ENCODE measurements at places on chromosomes 2 and 18. TPM values are rescaled to one million over a fixed set of nuclear protein-coding genes. Genes with fewer than 3 reads are reported as not detected.

NLRC4 gene
- total RNA-seq: 0.97 TPM

DOK6 gene
- total RNA-seq: 1.6 TPM

ALPP gene
- 0.82 TPM for total RNA-seq

EVX2 gene
- not detected for total RNA-seq

PLEKHH2 gene
- total RNA-seq: 26.4 TPM

CNTNAP5 gene
- total RNA-seq: not detected

LRRTM4 gene
- total RNA-seq: not detected

CDK15 gene
- 8.8 TPM for total RNA-seq

GPR35 gene
- total RNA-seq: 2.3 TPM

CNGA3 gene
- not detected for total RNA-seq

- H3K27me3 ChIP-seq: no peaks in the 10 kb centered on the region
- no peak for DNase-seq
- no peak overlapping the region for H3K27ac ChIP-seq
- H3K36me3 ChIP-seq: no peaks in the 10 kb centered on the region
- no peaks in the 10 kb centered on the region for H3K4me1 ChIP-seq
These were observed 1378.4 kb upstream of the PIK3C3 start for GRCh38 chr18:40576507-40577115.

- H3K36me3 ChIP-seq: no peaks in the 10 kb centered on the region
- H3K27me3 ChIP-seq: no peaks in the 10 kb centered on the region
- H3K27ac ChIP-seq: no peak overlapping the region
- H3K4me1 ChIP-seq: peaks cover 5% of the 10 kb centered on the region
These were observed 4.3 kb upstream of the CHCHD5 start for GRCh38 chr2:112580084-112580483.

- no peak for DNase-seq
- H3K4me1 ChIP-seq: no peaks in the 10 kb centered on the region
- no peak overlapping the region for H3K4me3 ChIP-seq
- H3K27ac ChIP-seq: no peak overlapping the region
- H3K27me3 ChIP-seq: no peaks in the 10 kb centered on the region
- H3K36me3 ChIP-seq: no peaks in the 10 kb centered on the region
These were observed 80.1 kb downstream of the GALNT1 start for GRCh38 chr18:35661483-35662146.

DNA sequence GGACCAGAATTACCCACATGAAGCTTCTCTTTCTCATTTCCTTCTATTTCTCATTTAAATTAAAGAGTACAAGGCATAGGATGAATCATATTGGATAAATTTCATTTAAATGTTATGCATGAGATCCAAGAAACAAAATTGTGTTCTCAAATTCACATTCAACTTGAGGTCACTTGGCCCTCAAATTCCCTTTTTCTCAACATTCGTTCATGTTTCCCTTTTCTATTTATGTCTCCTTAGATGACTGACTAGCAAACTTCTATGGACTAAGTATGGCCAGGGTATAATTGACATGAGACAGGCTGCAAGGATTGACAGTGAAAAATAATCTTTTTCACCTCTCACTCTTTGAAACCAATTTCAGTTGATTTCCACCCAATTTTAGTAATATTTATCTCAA lies 4.0 kb upstream of the LDLRAD4 start:
- peaks cover 5% of the 10 kb centered on the region for H3K4me1 ChIP-seq
- H3K4me3 ChIP-seq: no peak overlapping the region
- no peak for DNase-seq
- no peaks in the 10 kb centered on the region for H3K27me3 ChIP-seq
- H3K36me3 ChIP-seq: no peaks in the 10 kb centered on the region

GRCh38 chr2:178208336-178208735 lies 14.0 kb downstream of the OSBPL6 start:
- H3K4me3 ChIP-seq: no peak overlapping the region
- no peaks in the 10 kb centered on the region for H3K4me1 ChIP-seq
- no peak for DNase-seq
- H3K36me3 ChIP-seq: no peaks in the 10 kb centered on the region
- no peaks in the 10 kb centered on the region for H3K27me3 ChIP-seq

- no peaks in the 10 kb centered on the region for H3K27me3 ChIP-seq
- H3K4me1 ChIP-seq: peaks cover 7% of the 10 kb centered on the region
- H3K4me3 ChIP-seq: no peak overlapping the region
- H3K36me3 ChIP-seq: no peaks in the 10 kb centered on the region
These were observed 3.9 kb upstream of the MLPH start for GRCh38 chr2:237483018-237483731.

DNA sequence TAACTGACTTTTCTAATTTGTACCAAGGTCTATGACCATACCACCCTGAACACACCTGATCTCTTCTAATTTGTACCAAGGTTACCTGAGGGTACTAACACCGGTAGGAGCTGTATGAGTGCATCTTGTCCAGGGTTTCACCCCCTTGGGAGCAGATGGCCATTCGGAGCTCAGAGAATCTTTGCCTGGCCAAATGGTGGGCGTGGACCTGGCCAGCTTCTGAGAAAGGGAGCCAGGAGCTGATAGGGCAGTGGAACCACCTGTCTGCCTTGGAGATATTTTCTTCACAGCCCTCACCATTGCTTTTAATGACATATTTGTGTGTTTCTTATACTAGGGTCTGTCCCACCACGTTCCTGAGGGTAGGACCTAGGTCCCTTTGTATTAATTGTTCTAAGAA lies 188.9 kb downstream of the LDLRAD4 start:
- no peak for DNase-seq
- H3K27ac ChIP-seq: no peak overlapping the region
- no peaks in the 10 kb centered on the region for H3K27me3 ChIP-seq
- H3K36me3 ChIP-seq: no peaks in the 10 kb centered on the region
- H3K4me3 ChIP-seq: no peak overlapping the region

DNA sequence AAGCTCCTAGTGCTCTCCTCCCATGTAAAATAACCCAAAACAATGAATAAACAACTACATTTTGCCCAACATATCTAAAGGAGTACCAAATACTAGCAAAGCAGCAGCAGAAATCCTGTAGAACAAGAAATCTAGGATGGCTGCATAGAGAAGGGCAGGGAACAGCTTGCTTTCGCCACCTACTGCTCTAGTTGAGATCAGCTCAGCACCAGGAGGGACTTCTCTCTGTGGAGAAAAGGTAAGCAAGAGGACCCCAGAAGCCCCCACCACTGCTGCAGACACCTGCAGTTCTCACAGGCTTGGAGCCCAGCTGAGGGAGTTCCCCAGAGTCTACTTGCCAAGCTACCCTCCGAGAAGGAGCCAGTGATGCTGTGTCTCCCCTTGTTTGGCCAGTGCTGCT lies 243.0 kb upstream of the CHST9 start:
- H3K27ac ChIP-seq: no peak overlapping the region
- no peak for DNase-seq
- no peaks in the 10 kb centered on the region for H3K27me3 ChIP-seq
- no peaks in the 10 kb centered on the region for H3K36me3 ChIP-seq
- no peaks in the 10 kb centered on the region for H3K4me1 ChIP-seq

DNA sequence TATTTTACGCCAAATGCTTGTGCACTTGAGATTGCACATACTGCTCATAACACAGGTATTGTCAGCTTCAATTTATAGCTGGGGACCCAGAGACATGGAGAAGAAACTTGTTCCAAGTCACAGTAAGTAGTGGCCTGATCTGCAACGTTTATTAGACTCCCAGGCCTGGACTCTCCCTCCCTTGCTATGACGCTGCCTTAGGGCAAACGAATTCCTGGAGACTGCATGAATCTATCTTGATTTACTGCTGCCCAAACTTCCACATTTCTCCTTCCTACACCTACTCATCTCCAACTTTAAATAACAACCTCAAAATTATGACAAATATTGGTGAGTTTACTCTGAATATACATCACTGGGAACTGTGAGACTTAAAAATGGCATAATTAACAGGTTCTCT lies 145.1 kb upstream of the CCDC195 start:
- no peak overlapping the region for H3K27ac ChIP-seq
- H3K4me3 ChIP-seq: no peak overlapping the region
- no peaks in the 10 kb centered on the region for H3K4me1 ChIP-seq

DNA sequence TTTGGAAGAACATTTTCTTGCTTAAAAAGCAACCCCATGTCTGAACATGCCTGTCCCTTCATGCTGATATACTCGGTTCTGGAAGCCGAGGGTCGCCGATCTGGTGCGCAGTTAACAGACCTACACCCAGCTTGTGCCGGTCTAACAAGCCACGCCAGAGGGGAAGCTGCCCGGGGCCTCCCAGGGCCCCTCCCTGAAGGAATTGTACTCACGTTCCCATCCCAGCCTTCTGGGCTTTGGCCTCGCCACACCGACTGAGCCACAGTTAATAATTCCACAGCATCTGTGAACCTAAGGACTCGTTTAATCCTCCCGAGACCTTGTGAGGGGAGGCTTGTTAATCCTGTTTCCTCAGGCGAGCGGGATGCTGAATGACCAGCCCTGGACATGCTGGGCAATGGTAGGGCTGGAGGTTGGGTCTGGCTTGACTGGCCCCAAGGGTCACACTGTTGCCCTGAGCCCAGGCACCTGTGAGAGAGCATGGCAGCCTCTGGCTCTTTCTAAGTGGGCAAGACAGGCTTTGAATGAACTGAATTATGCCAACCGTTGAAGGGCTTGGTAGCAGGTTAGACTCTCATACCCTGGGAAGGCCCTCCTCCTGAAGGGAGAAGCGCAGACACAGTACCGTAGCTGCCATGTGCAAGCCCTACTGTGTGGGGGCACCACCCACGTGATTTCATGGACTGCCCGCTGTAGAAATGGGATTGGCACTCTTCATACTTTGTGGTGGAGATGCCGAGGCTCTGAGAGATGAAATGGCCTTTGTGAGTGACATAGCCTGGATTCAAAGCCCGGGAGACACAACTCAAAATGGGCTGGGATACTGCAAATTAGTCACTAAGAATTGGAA lies 27.9 kb upstream of the ODC1 start:
- no peak overlapping the region for H3K4me3 ChIP-seq
- H3K27me3 ChIP-seq: no peaks in the 10 kb centered on the region
- no peak overlapping the region for H3K27ac ChIP-seq
- H3K36me3 ChIP-seq: no peaks in the 10 kb centered on the region
- no peaks in the 10 kb centered on the region for H3K4me1 ChIP-seq

- H3K27me3 ChIP-seq: no peaks in the 10 kb centered on the region
- DNase-seq: no peak
- peak overlapping the region; percentile 89 for H3K4me3 ChIP-seq
- H3K27ac ChIP-seq: no peak overlapping the region
These were observed 683 bp downstream of the PTRHD1 start for GRCh38 chr2:24792542-24792873.

- H3K27me3 ChIP-seq: no peaks in the 10 kb centered on the region
- H3K36me3 ChIP-seq: no peaks in the 10 kb centered on the region
- H3K4me3 ChIP-seq: no peak overlapping the region
- peaks cover 6% of the 10 kb centered on the region for H3K4me1 ChIP-seq
These were observed 67.0 kb downstream of the ZNF521 start for GRCh38 chr18:25284861-25285550.

GRCh38 chr2:152813351-152813750 lies 94.9 kb downstream of the ARL6IP6 start:
- H3K4me3 ChIP-seq: no peak overlapping the region
- H3K36me3 ChIP-seq: no peaks in the 10 kb centered on the region
- no peak for DNase-seq
- H3K4me1 ChIP-seq: no peaks in the 10 kb centered on the region

DNA sequence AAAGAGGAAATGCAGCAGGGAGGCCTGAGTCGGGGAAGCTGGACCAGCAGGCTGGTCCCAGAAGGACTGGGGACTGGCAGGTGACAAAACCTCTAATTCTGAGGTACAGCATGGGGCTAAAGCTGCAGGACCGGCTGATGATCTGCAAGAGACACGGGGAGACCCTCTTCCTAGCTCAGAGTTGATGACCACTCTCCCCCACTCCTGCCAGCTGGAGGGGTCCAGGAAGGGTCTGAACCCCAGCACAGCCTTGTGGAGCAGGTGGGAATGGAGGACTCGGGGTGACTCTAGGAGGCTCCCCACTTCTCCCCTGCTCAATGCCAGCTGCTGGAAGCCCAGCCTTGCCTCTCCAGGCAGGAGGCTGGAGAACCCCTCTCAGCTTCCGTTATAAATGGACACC lies 67.7 kb downstream of the TWIST2 start:
- no peaks in the 10 kb centered on the region for H3K36me3 ChIP-seq
- DNase-seq: no peak
- H3K27ac ChIP-seq: no peak overlapping the region
- no peak overlapping the region for H3K4me3 ChIP-seq
- H3K4me1 ChIP-seq: no peaks in the 10 kb centered on the region

DNA sequence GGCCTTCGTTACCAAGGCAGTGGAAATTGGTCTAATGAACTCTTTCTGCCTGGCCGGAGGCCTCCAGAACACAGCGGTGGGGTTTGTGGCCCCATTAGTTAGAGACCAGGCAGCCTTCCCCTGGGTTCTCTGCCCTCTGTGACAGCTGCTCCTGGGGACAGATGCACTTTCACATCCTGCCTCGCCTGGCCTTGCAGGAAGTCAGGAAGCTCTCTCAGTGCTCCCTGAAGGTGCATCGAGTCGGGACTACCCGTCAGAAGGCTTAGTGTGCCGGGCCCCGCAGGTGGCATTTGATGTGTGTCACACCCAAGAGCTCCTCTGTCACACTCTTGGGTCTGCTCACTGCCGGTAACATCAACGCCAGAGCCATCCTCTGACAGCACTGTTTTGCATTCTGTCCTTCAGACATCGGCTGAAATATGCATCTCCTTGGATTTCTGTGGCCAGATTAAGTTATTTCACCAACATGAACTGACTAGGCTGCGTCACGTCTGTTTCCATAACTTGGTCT lies 158.3 kb downstream of the LDLRAD4 start:
- no peaks in the 10 kb centered on the region for H3K36me3 ChIP-seq
- H3K27me3 ChIP-seq: no peaks in the 10 kb centered on the region
- no peaks in the 10 kb centered on the region for H3K4me1 ChIP-seq

- no peak overlapping the region for H3K27ac ChIP-seq
- no peak for DNase-seq
- no peaks in the 10 kb centered on the region for H3K4me1 ChIP-seq
- no peaks in the 10 kb centered on the region for H3K36me3 ChIP-seq
- no peaks in the 10 kb centered on the region for H3K27me3 ChIP-seq
These were observed 106.4 kb downstream of the KCNH7 start for GRCh38 chr2:162731917-162732804.

DNA sequence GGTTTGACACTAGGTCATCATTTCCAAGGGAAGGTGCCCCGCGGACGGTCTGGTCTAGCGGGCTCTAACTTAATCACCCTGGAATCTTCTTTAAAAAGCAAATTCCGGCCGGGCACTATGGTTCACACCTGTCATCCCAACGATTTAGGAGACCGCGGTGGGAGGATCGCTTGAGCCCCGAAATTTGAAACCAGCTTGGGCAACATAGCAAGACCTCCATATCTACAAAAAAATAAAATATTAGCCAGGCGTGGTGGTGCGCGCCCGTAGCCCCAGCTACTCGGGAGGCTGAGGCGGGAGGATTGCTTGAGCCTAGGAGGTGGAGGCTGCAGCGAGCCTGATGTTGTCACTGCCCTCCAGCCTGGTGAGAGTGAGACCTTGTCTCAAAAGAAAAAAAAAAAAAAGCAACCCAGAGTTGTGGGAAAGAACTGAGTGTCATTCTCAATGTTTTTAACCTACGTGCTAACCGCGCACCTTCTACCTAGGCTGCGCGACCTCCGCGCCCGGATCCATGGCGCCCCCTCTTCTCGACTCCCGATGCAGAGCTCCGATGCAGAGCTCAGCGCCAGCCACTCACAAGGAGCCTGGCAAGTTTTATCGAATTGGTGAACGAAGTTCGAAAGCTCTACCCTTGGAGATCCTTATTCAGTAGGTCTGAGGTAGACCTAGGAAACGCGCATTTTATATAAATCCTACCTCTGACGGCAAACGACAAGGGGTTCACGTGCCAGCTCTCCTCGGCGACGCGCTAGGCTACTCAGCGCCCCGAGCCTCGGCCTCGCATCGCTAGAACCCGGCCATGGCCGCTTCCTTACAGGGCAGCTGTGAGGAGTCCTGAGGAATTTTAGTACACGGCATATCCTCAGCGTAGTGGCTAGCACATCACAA lies 888 bp upstream of the TWSG1 start:
- H3K4me1 ChIP-seq: no peaks in the 10 kb centered on the region
- H3K27me3 ChIP-seq: no peaks in the 10 kb centered on the region
- DNase-seq: peak; percentile 50
- H3K27ac ChIP-seq: no peak overlapping the region
- peak overlapping the region; percentile 61 for H3K4me3 ChIP-seq
